ENCODE measurements at places on chromosomes 11 and 22.
A peak's percentile ranks its signal among the peaks of the same experiment; 100 is the strongest.

- DNase-seq, result no peak
These were observed 13.1 kb downstream of the SLC43A1 start for GRCh38 chr11:57502376-57502775.

- no peak for DNase-seq
These were observed 926 bp upstream of the GALR3 start for GRCh38 chr22:37822079-37822833.

DNA sequence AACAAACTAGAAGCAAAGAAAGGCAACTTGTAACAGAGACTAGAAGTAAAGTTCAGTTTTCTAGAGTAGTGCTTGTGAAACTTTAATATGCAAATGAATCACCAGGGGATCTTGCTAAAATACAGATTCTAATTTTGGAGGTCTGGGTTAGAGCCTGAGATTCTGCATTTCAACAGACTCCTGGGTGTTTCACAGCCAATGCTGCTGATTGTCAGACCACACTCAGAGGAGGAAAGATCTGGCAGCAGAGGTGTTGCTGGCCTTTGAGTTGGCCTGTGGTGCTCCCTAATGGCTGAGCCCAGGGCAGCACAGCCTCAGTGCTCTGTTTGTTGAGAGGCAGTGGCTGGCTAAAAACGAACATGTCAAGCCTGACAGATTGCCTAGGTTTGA lies 5.4 kb downstream of the CRY2 start:
- DNase-seq, result no peak

DNA sequence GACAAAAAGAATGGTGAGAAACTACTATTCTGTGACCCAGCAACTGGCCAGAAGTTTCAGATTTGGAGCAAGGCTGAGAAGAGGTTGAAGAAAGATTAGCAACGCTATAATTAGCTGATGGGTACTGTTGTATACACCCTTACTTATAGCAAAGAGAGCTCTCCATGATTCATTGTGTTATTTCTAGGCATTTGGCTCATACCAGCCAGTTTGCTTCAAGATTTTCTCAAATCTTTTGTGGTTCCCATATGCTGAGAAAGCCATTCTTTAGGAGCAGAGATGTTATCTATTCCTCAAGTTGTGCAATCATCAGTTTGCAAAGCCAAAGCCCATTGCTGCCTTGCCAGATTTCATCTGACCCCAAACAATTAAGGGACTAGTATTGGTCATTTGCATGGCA lies 179.4 kb downstream of the ETS1 start:
- DNase-seq, result no peak

DNA sequence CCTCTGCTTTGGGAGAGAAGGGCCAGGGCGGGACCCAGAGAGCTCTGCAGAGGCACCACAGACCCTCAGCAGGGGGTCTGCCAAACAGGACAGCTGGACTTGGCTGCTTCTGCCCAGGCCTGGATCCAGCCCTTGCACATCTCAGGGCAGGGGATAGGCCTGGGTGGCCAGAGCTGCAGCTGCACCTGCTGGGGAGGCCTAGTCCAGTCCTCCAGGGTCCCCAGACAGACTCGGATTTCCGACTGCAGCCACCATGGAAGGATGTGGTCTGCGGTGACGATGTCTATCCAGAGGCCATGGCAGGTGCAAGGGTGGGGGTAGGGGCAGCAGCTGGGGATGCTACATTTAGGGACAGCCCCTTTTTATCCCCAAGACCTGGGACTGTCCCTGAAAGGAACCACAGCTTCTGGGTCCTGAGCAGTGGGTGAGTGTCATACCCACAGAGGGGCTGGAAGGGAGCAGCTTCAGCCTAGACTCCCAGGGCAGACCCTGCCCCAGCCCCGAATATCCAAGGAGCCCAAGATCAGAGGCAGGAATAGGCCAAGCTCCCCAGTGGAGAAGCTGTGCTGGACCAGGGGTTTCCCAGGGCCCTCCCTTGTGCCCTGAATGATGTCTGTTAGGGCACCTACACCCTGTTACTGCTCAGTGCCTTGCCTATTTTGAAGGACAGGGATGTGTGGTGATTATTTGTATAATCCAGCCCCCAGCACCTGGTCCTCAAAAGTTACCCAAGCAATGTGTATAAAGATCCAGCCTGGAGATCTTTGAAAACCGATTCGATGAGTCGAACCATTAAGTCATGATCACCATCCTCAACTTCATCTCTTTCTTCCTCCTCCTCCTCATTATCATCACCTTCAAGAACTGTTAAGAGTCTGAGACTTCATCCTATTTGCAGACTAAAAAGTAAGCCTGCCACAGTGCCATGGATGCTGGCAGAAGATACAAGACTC lies 2.5 kb upstream of the IGLL5 start:
- DNase-seq, result no peak

DNA sequence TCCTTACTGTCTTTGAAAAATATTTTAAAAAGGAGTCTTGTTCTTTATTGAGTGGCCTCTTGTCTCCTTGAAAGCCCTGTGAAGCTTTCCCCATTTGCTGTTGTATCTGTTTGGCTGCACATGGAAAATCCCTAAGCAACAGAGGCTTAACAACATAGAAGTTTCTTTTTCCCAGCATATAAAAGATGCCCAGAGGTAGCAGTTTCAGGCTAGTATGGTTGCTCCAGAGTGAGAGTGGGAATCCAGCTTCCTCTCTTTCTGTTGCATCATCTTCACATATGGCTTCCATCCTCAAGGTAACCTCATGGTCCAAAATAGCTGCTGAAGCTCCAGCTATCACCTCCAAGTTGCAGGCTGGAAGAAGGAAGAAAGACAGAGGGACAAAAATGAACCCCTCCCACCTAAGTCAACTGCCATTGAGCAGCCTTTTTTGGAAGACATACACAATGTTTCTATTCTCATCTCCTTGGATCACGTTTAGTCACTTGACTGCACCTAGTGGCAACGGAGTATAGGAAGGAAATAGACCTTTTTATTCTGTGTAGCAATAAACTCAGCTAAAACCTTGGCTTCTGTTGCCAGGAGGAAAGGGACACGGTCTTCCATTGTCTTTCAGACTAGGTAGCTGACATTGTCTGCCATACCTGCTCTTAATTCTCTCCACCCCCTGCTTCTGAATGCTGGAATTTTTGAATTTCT lies 5.3 kb downstream of the CSF2RB start:
- DNase-seq, result no peak

DNA sequence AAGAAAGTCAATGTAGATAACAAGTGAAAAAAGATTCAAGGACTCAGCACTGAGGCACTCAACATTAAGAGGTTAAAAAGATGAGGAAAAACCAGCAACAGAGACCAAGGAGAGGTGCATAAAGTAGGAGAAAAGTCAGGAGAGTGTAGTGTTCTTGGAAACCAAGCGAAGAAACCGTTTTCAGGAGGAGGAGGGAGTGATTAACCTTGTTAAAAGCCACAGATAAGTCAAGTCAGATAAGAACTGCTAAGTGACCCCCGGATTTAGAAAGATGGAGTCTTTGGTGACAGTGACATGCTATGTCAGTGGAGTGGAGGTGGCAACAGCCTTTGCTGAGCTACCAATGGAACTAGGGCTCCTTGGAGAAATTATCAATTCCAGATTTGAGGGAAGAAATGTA lies 13.9 kb upstream of the NARS2 start:
- DNase-seq, result no peak

DNA sequence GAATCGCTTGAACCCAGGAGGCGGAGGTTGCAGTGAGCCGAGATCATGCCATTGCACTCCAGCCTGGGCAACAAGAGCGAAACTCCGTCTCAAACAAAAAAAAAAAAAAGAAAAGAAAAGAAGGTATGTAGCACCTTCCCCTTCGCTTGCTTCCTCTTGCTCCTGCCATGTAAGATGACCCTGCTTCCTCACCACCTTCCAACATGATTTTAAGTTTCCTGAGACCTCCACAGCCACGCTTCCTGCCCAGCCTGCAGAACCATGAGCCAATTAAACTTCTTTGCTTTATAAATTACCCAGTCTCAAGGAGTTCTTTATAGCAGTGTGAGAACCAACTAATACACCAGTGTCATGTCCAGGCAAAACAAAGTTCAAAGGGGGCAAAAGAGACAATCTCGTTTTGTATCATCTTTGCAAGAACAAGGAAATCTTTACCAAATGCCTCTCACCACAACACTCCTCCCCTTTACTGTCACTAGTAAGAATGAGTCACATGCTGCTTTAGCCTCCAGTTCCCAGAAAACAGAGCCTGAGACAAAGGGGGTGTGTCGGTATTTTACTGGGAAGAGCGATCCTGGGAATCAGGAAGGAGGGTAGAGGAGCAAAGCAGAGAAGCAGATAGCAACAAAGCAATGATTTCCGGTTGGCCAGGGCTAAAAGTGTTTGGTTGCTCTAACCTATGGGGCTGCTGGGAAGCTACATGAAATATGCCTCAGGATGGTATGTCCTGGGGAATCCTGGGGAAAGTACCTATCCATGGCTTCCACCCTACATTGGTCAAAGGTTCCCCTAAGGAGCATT lies 10.5 kb upstream of the MCHR1 start:
- DNase-seq, result no peak

DNA sequence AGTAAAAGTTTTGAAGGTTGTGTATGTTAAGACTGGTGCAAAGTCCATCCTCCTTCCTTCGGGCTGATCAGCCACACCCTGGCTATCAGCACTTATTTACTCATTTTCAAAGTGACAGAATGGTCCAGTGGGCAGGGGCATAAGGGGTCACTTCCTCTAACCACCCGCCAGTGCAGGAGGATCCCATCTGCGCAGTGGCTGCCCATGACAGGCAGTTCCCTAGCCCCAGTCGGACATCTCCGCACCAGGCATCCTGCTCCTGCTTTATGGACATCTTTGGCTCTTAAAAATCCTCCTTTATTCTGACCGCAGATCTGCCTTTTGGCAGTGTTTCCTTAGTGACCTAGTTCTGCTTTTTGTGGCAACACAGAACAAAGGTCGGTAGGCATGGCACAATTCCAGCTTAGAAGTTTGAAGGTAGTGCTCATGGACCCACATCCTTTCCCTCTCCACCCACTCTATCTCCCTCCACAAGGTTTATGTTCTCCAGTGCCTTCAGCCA lies 55.9 kb downstream of the BMAL1 start:
- DNase-seq, result peak; percentile 45

- DNase-seq, result no peak
These were observed 13.9 kb downstream of the CRTAM start for GRCh38 chr11:122852074-122852795.

DNA sequence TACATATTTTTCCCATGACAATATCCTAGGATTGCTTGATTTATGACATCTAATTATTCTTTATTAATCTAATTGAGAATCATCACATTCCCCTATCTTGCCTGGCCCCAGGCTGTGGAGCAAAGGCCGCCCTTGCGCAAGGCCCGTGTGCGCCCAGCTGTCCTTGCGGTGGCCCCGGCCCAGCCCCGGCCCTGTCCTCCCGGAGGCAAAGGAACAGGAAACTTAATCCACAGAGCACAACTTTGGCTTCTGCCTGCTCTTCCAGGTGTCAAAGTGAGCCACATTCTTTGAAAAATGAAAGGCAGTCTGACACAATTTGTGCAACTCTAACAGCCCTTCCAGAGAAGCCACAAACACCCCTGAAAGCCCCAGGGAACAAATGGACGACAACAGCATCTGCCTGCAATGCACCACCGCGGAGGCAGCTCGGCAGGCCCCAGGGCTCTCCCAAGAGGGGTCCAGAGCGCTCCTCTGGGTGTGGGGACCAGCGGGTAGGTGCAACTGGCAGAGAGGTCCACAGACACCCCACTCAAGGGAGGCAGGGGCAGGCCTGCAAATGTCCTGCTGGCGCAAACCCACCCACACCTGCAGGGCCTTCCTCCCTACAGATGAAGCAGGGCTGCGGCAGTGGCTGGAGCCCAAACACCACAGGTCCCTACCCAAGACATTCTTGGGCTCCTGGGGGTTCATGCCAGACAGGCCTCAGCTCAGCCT lies 30.3 kb downstream of the GNB1L start:
- no peak for DNase-seq

- DNase-seq, result no peak
These were observed 2.2 kb upstream of the MOV10L1 start for GRCh38 chr22:50087646-50088045.

- DNase-seq, result no peak
These were observed 220.6 kb upstream of the ISX start for GRCh38 chr22:34845391-34845790.

DNA sequence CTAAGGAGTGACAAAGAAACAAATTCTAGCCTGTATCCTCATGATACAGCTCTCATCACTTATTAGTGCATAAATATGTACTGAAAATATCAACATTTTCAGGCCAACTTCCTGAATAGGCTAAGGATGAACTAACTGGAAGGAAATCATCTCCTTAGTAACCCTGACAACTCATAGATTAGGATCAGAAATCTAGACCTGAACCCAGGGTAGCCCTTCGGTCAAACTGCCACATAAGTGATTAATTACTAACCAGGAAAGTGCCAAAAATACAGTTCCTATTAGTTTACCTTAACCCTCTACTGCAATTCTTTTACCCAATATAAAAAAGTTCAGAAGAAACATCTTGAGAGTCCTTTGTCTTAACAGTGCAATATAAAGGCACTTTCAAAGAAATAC lies 40.0 kb downstream of the AMBRA1 start:
- no peak for DNase-seq

- peak; percentile 17 for DNase-seq
These were observed 38.5 kb upstream of the SPON1 start for GRCh38 chr11:13923716-13924650.

DNA sequence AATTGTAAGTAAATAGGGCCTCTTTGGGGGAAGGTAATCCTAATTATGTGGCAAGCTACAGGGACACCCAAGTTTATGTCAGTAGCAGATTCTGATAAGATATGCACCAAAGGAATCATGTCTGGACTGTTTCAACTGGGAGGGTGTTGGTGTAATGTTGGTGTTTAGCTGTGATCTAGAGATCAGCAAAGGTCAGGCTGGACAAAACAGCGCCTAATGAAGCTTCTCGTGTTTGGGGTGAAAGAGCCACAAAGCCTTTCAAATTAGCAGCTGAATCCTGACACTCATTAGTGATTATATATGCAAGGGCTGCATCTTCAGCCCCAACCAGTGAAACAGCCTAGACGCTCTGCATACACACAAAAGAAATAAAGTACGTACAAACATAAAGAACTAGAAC lies 106.3 kb downstream of the MPPED2 start:
- no peak for DNase-seq

GRCh38 chr11:84137960-84138359 lies 851.8 kb upstream of the CCDC90B start:
- no peak for DNase-seq

DNA sequence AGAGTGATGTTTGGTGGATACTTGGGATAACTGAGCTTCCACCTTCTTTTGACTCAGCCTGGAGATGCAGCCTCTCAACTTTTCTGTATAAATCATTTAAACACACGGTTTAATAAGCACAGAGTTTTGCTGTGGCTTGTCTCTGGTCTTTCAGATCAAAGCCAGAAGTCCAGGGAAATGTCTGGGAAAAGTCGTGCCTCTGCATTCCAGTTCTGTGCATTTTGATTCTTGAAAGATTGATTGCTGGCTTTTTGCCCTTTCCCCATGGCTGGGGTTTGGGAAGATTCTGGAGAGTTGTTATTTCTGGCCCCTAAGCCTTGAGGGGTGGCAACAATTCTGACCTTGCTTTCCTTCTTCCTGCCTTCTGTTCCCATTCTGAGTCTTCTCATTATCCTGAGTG lies 154.1 kb downstream of the COMMD9 start:
- DNase-seq, result no peak

GRCh38 chr11:126640186-126640585 lies 284.7 kb downstream of the ST3GAL4 start:
- no peak for DNase-seq

Measured in thyroid gland (tissue), 4 donors.